ENCODE measurements at places on chromosomes 3 and 15.
A peak's percentile ranks its signal among the peaks of the same experiment; 100 is the strongest.

- H3K36me3 ChIP-seq = no peaks in the 10 kb centered on the region
- no peak overlapping the region for H3K27ac ChIP-seq
- no peaks in the 10 kb centered on the region for H3K4me1 ChIP-seq
- no peak overlapping the region for H3K4me3 ChIP-seq
- H3K27me3 ChIP-seq = no peaks in the 10 kb centered on the region
- DNase-seq = no peak
Observed at GRCh38 chr3:196691386-196691785, 20.7 kb downstream of the CEP19 start.

- H3K27me3 ChIP-seq = no peaks in the 10 kb centered on the region
- H3K4me1 ChIP-seq = no peaks in the 10 kb centered on the region
- H3K4me3 ChIP-seq = no peak overlapping the region
- no peaks in the 10 kb centered on the region for H3K36me3 ChIP-seq
- DNase-seq = peak; percentile 7
Observed at GRCh38 chr3:173529062-173529711, 131.6 kb downstream of the NLGN1 start.

DNA sequence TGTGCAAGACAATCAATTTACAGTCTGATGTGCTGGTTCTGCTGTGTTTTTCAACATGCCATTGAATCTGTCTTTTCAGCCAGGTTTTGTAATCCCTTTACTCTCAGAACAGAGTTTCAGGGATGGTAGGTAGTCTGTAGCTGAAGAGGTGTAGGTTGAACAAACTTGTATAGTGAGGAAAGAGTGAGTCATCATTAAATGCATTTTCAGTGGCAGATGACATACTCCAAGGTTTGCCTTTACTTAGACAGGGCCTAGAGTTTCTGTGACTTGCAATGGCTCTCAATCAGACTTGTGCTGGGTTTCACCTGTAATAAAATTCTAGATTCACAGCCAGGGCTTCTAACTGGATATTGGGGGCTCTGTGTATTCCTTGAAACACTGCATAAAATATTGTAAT, 94.6 kb downstream of the CYP19A1 start:
- H3K4me1 ChIP-seq = no peaks in the 10 kb centered on the region
- H3K27ac ChIP-seq = no peak overlapping the region
- no peak for DNase-seq
- H3K36me3 ChIP-seq = no peaks in the 10 kb centered on the region
- H3K4me3 ChIP-seq = no peak overlapping the region

DNA sequence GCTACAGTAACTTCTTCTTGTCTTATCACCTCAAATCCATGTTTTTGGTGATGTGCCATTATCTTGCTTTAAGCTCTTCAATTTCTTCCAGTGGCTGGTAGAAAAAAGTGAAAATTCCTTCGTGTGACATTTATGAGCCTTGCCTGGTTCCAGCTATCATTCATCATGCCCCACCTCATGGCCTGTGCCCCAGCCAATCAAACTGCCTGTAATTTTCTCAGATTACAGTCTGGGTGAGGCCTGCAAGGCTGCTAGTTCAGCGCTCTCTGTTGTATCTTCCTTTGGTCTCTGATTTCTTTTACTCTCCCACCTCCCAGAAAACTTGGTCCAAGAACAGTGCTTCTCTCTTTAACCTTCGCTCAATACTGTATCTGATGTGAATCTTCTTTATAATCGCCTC, 249.3 kb upstream of the ZNF717 start:
- H3K36me3 ChIP-seq = no peaks in the 10 kb centered on the region
- H3K4me1 ChIP-seq = no peaks in the 10 kb centered on the region
- no peak for DNase-seq
- H3K27me3 ChIP-seq = no peaks in the 10 kb centered on the region
- H3K27ac ChIP-seq = no peak overlapping the region
- H3K4me3 ChIP-seq = no peak overlapping the region

- peaks cover 16% of the 10 kb centered on the region for H3K4me1 ChIP-seq
- DNase-seq = no peak
- H3K4me3 ChIP-seq = no peak overlapping the region
- no peaks in the 10 kb centered on the region for H3K27me3 ChIP-seq
- no peaks in the 10 kb centered on the region for H3K36me3 ChIP-seq
Observed at GRCh38 chr3:42163622-42164244, 72.6 kb downstream of the TRAK1 start.

DNA sequence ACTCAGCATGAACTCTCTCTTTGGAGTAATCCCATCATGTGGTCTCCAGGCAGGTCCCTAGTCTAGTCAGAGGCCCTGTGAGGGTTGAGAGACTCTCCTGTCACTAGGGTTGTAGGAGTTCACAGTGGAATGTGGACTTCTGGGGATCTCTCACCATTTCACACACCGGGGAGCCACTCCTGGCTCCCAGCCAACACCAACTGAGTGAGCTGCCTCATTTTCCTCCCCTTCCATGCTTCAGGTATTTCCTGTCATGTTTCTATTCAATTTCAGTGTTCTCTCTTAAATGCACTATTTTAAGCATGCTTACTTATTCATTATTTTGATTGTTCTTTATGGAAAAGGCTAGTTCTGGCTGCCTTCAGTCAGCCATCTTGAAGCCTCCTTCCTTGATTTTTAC, 467.5 kb upstream of the ARL6 start:
- no peaks in the 10 kb centered on the region for H3K4me1 ChIP-seq
- H3K27me3 ChIP-seq = no peaks in the 10 kb centered on the region
- no peaks in the 10 kb centered on the region for H3K36me3 ChIP-seq
- no peak for DNase-seq
- H3K27ac ChIP-seq = no peak overlapping the region
- H3K4me3 ChIP-seq = no peak overlapping the region

Measured in Panc1 (cell line).